ENCODE measurements at places on chromosomes 4 and X. TPM values are rescaled to one million over a fixed set of nuclear protein-coding genes. Genes with fewer than 3 reads are reported as not detected.

DNA sequence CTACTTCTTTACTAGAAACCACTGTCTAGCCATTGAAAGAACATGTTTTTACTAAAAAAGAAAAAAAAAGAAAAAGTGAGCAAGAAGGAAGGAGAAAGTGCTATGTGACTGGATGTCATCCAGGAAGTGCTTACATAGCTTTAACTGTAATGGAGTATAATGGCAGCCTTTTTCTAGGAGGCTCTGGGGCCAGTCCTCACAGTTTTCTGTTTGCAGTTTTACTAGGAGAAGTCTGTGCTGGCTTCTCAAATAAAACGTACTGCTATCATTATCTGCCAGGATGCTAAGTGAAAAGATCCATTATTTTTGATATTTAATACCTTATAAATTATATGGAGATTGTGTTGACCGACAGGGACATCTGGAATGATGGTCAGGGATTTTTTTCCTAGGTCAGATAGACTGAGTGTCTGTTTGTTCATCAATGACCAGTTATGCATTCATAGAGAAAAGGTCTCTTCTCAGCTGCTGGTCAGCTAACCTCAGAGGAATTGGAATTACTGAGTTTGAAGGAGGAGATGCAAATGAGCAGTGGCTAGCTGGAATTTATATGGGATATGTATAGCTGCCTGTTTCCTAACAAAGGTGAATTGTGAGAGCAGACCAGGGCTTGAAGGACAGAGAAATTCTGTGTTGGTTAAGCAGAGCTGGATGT is 21.7 kb downstream of the LPAR4 start:
- no peak for DNase-seq

DNA sequence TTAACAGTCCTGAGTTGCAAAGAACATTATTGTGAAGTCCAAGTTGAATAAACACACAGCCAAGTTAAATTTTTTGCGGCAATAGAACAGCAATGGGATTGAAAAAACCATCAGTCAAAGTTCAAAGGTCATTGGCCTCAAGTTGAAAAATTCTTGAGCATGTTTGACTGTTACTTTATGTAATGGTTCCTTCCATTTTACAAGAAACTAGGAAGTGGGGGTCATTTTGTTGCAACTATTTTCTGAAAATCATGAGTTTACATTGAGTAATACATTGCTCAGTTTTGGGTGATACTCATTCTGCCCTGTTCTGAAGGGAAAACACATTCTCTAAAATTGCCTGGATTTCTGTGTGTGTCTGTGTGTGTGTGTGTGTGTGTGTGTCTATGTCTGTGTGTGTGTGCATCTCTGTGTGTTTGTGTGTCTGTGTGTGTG is 5.2 kb upstream of the IRF2 start:
- no peak for DNase-seq

- DNase-seq, result no peak
Observed at GRCh38 chrX:7730071-7730470, 112.9 kb upstream of the VCX start.

DNA sequence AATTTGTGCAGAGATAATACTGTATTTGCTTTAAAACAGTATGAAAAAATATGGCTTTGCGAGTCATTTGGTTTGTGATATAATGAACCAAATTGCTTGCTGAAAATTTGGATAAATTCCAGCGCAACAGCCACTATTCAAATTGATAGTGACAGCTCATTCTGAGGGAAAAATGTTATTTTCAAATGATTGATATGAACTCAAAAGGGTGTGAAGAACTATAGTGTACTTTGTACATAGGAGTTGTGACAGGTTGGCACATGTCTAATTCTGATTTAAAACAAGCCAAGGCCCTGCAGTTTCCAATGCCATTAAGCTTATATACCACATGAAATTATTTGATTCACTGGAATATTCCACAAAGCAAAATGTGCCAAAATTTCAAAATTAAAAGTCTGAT is 1628.9 kb upstream of the AGA start:
- no peak for DNase-seq

- DNase-seq, result no peak
Observed at GRCh38 chrX:118373538-118373937, 27.6 kb downstream of the WDR44 start.

DNA sequence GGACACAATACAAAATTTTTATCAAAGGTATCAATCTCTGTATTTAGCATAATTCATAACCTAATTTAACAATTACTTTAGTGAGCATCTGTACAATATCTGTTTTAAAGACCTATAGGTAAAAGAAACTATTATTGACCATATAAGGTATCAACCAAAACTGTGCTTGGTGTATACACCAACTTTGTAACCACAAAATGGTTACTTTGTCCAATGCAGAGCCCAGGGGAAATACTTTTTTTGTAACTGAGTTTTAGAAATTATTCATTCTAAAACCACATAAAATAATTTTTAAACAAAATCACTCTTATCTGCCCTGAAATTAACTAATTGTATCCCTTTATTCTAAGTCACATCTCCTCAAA is 5.0 kb downstream of the CXXC4 start:
- DNase-seq, result no peak

Gene CT45A1
- not detected for total RNA-seq

Gene CCDC110
- total RNA-seq, result 0.73 TPM

Measured in pulmonary artery endothelial cell (primary cell).